ENCODE measurements at places on chromosomes 6 and 20.

DNA sequence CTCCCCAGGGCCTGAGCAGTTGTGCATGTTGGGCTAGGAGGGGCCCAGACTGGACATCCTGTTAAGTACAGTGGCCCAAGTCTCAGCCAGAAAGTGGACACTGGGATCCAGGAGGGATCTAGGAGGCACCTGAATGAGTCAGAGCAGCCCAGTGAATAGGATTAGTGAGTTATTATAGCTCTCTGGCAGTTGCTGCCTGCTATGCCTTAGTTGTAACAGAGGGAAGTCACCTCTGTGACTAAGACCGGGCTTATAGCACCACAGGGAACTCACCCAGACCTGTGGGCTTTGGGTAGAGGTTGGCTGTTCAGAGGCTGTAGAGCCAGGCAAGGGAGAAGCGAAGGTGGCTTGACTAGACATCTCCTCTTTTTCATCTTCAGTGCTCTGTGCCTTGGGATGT is 39.0 kb upstream of the AAR2 start:
- no peak for DNase-seq

DNA sequence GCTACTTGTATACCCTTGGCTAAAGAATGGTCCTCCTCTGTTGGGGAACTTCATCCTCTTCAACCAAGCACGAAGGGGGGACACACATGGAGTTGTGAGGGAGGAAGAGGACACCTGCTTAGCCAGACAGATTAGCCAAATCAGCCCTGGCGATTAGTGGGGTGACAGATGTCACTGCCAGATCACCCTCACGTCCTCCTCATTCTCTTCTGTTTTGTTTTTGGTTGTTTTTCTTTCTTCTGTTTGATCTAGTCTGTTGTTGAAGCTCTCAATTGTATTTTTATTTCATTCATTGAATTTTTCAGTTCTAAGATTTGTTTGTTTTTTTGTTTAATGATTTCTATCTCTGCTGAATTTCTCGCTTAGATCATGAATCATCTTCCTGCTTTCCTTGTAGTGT is 27.5 kb upstream of the NKX2-4 start:
- no peak for DNase-seq

DNA sequence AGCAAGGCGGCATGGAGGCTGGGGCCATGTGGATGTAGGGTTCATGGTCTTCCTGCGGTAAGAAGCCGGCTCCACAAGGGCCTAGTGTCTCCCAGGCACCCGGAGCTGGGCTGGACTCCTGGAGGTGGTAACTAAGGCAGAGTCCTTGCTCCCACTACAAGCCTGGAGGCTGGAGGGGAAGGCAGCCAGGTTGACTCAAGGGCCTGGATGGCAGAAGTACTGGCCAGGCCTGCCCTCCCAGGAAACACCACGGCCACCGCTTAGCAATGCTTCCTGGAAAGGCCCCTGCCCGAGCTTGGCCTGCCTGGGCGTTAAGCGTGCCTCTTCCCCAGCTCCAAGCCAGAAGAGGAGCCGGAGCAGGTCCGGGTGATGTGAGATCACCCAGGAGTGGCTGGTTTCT is 182.0 kb downstream of the ZDHHC14 start:
- no peak for DNase-seq

- no peak for DNase-seq
Observed at GRCh38 chr6:35508027-35508426, 4.7 kb downstream of the TULP1 start.

- no peak for DNase-seq
Observed at GRCh38 chr6:139931747-139932146, 557.3 kb upstream of the CITED2 start.

GRCh38 chr6:47780510-47781356 is 1.1 kb upstream of the OPN5 start:
- DNase-seq = no peak

GRCh38 chr6:111162504-111162903 is 75.2 kb downstream of the SLC16A10 start:
- DNase-seq = no peak

DNA sequence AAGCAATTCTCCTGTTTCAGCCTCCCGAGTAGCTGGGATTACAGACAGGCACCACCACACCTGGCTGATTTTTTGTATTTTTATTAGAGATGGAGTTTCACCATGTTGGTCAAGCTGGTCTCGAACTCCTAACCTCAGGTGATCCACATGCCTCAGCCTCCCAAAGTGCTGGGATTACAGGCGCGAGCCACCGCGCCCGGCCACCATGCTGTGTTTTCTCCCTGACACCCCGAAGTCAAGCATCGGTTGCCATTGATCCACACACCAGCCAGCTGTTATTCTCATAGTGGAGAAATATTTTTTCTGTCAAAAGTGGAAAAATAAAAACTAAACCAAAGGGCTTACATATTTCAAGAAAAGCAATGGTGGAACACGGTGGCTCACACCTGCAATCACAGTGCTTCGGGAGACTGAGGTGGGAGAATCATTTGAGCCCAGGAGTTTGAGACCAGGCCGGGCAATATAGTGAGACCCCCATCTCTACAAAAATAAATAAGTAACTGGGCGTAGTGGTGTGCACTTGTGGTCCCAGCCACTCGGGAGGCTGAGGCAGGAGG is 157.4 kb downstream of the ZMYND8 start:
- DNase-seq = no peak

GRCh38 chr6:87840324-87840723 is 138.3 kb upstream of the AKIRIN2 start:
- no peak for DNase-seq

- DNase-seq = no peak
Observed at GRCh38 chr6:90184334-90185298, 112.0 kb downstream of the BACH2 start.

DNA sequence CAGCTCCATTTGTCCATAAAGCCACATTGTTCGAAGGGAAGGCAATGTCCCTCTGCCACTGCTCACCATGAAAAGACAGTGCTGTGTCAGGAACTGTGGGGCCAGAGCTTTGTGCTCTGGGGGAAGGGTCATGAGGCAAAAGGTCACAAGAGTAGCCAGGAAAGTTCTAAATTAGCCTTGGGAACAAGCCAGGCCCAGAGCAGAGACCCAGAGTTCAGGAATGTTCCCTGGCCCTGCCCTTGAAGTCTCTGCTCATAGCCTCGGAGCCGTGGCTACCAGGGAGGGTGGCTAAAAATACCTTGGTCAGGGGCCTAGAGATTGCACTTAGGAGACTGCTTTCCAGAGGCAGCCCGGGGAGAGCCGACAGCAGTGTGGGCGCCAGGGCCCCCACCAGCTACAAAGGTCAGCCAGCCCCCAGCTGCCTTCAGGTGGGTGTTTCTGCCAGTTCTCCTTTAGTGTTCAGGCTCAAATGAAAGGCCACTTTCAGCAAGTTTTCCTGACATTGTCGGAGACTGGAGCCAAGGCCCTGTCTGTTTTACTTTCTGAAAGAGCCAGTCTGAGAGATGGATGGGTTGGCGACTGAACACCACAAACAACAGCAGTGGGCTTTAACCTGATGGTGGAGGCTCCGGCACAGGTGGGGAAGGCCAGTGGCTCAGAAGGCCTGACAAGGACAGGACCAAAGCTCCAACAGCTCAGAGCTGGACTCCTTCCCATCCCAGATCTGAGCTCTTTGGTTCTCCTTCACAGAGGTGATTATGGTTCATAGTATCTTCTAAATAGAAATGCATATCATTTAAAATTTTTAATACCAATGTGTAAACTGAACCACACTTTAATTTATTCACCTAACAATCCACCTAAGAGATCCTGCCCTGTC is 76.2 kb downstream of the CDH26 start:
- DNase-seq = no peak

DNA sequence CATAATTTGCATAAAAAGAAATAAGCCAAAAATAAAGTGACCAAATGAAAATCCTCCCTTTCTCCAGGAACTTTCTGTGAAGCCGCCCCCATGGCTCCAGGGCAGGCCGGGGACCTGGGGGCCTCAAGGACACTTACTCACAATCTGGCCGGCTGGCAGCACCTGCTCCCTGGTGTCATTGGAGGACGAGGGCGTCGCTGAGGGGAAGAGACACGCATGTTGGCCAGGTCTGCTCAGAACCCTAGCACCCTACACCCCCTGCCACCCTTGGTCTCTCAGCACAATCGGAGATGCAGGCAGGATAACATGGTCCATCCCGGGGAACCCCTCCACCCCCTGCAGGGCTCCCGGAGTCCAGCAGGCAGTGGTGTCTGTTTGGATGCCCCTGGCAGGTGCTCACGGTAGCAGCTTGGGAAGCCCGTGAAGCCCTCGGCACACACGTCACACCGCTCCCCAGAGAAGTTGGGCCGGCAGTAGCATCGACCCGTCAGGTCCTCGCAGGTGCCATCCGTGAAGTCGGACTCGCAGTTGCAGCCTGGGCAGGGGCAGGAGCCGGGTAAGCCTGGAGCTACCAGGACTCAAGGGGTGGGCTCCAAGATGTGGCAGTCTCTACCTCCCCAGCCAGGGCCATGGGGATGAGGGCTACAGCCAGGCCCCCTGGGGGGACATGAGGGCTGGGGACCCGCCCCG is 21.3 kb downstream of the LAMA5 start:
- DNase-seq = no peak

- no peak for DNase-seq
Observed at GRCh38 chr6:88477413-88477812, 311.3 kb upstream of the CNR1 start.

- no peak for DNase-seq
Observed at GRCh38 chr6:145704143-145704781, 31.1 kb downstream of the EPM2A start.

- DNase-seq = no peak
Observed at GRCh38 chr6:107625264-107625663, 135.3 kb downstream of the SOBP start.

GRCh38 chr6:19848465-19849029 is 11.4 kb downstream of the ID4 start:
- no peak for DNase-seq

DNA sequence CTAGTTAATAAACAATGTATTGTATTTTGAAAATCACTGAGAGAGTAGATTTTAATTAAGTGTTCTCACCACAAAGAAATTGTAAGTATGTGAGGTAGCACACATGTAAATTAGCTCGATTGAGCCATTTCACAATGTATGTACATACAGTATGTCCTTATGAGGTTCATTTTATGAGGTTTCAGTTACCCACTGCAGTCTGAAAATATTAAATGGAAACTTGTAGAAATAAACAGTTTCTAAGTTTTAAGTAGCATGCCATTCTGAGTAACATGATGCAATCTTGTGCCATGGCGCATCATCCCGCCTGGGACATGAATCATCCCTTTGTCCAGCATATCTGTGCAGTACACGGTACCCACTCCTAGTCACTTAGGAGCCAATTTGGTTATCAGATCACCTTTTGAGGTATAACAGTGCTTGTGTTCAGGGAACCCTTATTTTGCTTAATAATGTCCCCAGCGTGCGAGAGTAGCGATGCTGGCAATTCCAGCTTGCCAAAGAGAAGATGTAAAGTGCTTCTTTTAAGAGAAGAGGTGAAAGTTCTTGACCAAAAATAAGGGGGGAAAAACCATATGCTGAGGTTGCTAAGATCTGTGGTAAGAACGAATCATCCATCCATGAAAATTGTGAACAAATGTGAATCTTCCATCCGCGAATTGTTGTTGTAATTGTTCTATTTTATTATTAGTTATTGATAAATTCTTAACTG is 64.7 kb downstream of the KCNS1 start:
- DNase-seq = no peak

- DNase-seq = no peak
Observed at GRCh38 chr6:144248003-144248402, 37.1 kb upstream of the UTRN start.

- no peak for DNase-seq
Observed at GRCh38 chr6:52610011-52610410, 33.2 kb upstream of the TRAM2 start.

DNA sequence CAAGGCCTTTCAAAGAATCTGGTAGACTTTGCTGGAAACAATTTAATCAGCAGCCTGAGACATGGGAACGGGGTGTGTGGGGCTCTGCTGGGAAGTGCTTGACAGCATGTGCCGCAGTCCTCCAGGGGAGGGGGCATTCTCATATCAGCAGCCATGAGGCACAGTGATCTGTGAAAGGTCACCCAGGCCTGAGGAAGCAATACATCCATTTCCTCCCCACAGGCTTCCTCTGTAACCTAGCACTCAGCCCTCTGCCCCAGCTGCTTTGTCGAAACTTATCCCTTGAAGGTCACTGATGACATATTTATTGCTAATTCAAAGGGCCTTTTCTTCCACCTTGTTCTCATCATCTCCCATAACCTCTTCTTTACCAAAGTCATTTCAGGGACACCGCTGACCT is 103.3 kb downstream of the TNFAIP3 start:
- DNase-seq = no peak

GRCh38 chr20:58188527-58188926 is 39.9 kb downstream of the ANKRD60 start:
- no peak for DNase-seq

- no peak for DNase-seq
Observed at GRCh38 chr6:116933485-116933884, 56.4 kb downstream of the RFX6 start.

DNA sequence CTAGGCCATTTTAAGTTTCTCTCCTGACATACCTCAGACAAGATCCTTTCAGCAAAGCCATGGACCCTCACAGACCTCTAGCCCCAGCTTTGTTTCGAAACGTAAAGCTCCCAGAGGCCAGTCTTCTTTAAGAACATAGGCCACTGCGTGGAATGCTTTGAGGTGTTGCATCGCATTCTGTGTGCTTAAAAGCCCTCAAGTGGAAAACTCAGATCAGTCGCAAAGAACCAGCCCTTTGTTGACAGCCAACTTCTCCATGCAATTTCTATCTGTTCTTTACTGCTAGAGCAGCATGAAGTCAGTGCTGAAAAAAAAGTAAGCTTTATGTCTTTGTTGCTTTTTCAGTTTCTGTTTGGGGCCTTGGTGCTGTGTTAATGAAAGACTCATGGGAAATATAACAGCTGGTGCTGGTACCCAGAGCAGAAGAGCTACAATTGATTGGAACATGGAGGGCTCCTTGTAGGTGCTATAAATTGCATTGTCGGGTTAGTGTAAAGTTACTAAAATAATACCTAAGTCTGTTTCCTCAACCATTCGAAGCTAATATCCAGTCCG is 142.6 kb downstream of the MAP3K7 start:
- DNase-seq = no peak

DNA sequence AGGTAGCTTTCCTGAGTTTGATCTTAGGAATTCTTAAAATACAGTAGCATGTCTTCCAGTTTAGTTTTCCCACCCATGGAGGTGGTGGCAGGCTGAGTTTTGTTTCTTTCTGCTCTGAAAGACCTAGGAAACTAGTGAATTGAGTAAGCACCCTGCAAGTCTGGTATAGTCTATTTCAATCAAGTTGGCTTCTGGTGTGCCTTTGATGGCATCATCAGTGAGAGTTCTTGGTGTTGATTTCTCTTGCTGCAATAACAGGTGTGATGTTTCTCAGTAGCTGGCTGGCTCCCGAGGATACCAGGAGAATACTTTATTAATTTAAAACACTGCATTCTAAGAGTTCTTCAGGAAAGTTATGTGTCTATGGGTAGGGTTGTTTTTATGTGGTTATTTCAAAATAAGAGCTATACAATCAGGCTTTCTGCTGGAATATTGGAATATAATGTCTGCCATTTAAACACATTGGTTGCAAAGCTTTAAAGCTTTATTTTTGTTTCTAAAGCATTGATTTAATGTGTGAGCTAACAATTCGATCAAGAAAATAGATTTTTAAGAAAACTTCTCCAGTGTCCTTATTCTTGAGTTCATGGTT is 19.0 kb downstream of the VAPB start:
- no peak for DNase-seq
